ENCODE measurements at places on chromosomes 2 and 18. TPM values are rescaled to one million over a fixed set of nuclear protein-coding genes. Genes with fewer than 3 reads are reported as not detected.
A peak's percentile ranks its signal among the peaks of the same experiment; 100 is the strongest.

NLRC4 gene
- 0.91 TPM for total RNA-seq

C1GALT1C1L gene
- not detected for total RNA-seq

GRCh38 chr2:225493420-225494099, 94.0 kb downstream of the NYAP2 start:
- H3K27ac ChIP-seq, result no peak overlapping the region
- no peak overlapping the region for H3K4me3 ChIP-seq
- no peaks in the 10 kb centered on the region for H3K27me3 ChIP-seq
- DNase-seq, result no peak
- no peaks in the 10 kb centered on the region for H3K4me1 ChIP-seq

DNA sequence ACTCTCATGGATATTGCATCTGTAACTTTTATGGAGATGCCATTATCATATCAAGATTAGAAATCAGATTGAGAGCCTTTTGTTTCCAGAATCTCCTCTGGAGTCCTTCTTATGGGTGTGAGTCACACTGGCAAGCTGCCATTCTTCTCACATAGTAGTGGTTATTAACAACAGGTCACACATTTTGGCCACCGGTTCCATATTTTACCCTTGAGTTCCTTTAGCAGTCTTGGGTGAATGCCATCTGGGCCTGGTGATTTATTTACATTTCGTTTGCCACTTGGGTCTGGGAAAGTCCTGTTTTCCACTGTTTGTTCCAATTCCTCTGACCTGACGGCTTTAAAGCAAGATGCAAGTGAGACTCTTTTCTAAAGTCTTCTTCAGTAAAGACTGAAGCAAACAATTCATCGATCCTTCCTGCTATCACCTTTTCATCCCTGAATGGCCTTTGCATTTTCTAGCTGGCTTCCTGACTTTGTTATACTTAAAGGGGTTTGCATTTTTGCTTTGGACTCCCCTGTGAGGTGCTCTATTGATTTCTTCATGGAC, 80.5 kb upstream of the CAVIN2 start:
- peaks cover 18% of the 10 kb centered on the region for H3K4me1 ChIP-seq
- H3K27me3 ChIP-seq, result no peaks in the 10 kb centered on the region
- H3K4me3 ChIP-seq, result no peak overlapping the region
- no peaks in the 10 kb centered on the region for H3K36me3 ChIP-seq

DNA sequence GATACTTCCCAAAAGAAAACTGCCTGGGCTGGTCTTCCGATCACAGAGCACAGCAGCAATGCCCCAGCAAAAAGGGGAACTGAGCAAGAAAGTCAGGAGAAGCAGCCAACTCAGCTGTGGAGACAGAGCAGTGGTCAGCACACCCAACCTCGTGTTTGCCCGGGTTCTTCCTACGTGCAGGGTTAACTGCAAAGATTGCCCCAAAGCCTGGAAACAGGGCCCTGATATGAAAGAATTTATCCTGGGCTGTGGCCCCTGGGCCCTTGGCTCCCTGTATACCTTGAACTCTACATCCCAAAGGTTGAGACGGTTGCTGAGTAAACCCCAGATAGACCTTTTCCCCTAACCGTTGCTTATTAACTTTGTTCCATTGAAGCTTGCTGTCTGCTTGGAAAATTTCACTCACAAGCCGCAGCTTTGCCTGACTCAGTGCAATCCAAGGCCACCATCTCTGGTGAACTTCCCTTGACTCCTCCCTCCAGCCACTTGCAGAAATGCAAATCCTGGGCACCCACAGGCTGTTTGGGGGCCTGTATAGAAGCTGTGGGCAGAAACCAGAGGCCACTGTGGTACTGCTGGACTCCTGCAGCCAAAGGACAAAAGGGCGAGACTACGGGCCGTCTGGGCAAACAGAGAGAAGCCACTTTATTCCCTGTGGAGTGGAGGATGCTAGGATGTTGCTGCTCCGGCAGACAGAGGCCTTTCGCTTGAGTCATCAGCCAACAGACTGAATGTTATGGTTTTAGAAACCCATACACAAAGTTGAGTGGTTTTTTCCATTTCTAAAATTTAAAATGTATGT, 18.2 kb downstream of the NRP2 start:
- H3K27ac ChIP-seq, result peak overlapping the region; percentile 53
- peaks cover 94% of the 10 kb centered on the region for H3K4me1 ChIP-seq
- no peak for DNase-seq
- no peaks in the 10 kb centered on the region for H3K27me3 ChIP-seq

DNA sequence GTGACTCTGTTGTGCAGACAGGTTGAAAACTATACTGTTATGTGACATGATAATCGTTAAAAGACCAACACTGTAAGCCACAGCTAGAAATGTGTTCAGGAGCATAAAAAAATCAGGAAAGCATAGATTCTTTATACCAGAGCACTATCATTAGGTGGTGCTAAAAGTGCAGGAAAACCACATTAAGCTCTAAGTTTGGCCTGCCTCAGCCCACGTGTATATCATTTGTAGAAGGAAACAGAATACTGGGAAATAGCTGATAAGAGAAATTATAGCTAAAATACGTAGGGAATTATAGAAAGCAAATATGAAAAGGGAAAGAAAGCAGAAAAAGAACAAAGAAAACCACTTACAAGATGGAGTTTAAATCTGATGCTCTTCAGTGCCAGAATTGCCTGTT, 26.5 kb upstream of the C2orf74 start:
- no peak overlapping the region for H3K4me3 ChIP-seq
- H3K4me1 ChIP-seq, result no peaks in the 10 kb centered on the region
- H3K27ac ChIP-seq, result no peak overlapping the region

DNA sequence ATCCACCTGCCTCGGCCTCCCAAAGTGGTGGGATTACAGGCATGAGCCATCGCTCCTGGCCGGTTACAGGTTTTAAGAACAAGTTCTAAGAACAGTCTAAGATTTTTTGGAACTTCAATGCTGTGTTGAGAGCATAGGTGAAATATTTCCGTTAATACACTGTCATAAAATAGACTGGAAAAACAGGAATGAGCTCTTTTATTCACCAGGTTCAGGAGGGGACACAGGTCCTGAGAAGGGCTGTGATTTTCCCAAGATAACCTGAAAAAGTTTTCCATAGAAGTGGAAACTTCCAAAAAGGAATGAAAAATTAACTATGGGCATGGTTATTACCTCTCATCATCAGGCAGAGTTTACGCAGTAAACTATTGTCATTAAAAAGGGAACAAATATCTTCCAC, 97.6 kb upstream of the TMEM178A start:
- peaks cover 3% of the 10 kb centered on the region for H3K4me1 ChIP-seq
- no peak overlapping the region for H3K4me3 ChIP-seq
- DNase-seq, result no peak
- H3K36me3 ChIP-seq, result no peaks in the 10 kb centered on the region
- no peaks in the 10 kb centered on the region for H3K27me3 ChIP-seq
- no peak overlapping the region for H3K27ac ChIP-seq

DNA sequence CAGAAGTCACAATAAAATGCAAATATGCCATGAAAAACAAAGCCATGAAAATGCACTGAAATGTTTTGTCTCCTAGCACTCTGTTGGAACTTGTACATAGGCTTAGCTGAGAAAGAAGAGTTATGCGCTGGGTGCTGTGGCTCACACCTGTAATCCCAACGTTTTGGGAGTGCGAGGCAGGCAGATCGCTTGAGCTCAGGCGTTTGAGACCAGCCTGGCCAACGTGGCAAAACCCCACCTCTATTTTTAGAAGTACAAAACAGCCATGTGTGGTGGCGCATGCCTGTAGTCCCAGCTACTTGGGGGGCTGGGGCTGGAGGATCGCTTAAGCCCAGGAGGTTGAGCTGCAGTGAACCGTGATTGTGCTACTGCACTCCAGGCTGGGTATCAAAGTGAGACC, 39.9 kb downstream of the IRS1 start:
- H3K36me3 ChIP-seq, result no peaks in the 10 kb centered on the region
- DNase-seq, result no peak
- no peak overlapping the region for H3K4me3 ChIP-seq
- peaks cover 31% of the 10 kb centered on the region for H3K4me1 ChIP-seq
- no peaks in the 10 kb centered on the region for H3K27me3 ChIP-seq
- no peak overlapping the region for H3K27ac ChIP-seq

GRCh38 chr18:76314015-76314414, 181.0 kb downstream of the ZNF516 start:
- no peaks in the 10 kb centered on the region for H3K4me1 ChIP-seq
- H3K27ac ChIP-seq, result no peak overlapping the region
- no peak for DNase-seq
- H3K36me3 ChIP-seq, result no peaks in the 10 kb centered on the region
- no peaks in the 10 kb centered on the region for H3K27me3 ChIP-seq

- H3K27ac ChIP-seq, result no peak overlapping the region
- H3K36me3 ChIP-seq, result no peaks in the 10 kb centered on the region
- H3K27me3 ChIP-seq, result no peaks in the 10 kb centered on the region
- peaks cover 37% of the 10 kb centered on the region for H3K4me1 ChIP-seq
These were observed 105.6 kb upstream of the STK17B start for GRCh38 chr2:196277002-196277401.

Data from esophagus squamous epithelium (tissue), 5 donors.